ENCODE measurements at places on chromosomes 5 and 9.

- no peak for DNase-seq
These were observed 192.1 kb downstream of the SMC2 start for GRCh38 chr9:104286187-104286586.

DNA sequence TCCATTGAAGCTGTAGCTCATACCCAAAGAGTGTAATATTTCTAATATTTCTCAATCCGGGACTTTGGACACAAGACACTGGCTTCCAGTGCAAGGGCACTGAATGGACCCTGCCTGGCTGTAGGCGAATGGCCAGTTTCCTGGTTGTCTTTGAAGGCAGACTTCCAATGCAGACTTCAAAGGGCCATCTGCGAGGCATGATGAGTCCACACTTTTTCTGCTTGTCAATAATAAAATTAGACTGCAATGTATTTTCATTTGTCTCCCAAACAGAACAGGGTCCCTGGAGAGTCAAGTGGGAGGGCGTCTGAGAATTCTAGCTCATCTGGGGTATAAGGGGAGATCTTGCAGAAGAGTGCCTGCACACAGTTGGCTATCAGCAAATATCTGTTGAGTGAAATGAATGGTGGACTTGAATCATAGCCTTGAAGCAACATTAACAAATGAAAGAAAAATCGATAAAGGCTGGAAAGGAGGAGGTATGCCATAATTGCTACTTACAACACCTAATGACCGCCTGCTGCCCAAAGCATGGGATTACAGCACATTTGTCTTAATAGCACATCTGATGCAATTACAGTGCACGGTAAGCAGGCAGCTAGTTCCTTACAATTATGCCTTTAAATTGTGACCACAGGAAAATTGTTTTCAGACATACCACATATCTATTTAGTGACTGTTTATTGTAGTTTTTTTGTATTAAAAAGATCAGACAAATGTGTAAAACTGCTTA is 137.5 kb downstream of the ARHGEF28 start:
- no peak for DNase-seq

DNA sequence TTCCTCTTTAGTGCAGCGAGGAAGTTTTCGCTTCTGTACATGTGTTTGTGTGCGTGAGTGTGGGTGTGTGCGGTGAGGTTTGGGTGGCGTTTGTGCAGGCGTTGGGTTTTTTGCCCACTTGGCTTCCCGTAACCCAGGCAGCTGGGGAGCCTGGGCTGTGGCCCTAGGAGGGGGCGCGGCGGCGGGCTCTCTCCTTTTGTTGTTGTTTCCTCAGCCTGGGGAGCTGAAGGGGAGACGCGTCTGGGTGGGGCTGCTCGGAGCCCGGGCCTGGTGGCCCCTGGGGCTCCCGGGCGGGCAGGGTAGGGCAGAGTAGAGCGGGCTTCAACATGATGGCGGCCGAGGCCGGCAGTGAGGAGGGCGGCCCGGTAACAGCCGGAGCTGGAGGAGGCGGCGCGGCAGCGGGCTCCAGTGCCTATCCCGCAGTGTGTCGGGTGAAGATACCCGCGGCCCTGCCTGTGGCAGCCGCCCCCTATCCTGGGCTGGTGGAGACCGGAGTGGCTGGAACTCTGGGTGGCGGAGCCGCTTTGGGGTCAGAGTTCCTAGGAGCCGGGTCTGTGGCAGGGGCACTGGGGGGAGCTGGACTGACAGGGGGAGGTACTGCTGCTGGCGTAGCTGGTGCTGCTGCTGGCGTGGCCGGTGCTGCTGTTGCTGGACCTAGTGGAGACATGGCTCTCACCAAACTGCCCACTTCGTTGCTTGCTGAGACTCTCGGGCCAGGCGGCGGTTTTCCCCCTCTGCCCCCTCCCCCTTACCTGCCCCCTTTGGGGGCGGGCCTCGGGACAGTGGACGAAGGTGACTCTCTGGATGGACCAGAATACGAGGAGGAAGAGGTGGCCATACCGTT is 665 bp downstream of the RASA1 start:
- DNase-seq: peak; percentile 15

DNA sequence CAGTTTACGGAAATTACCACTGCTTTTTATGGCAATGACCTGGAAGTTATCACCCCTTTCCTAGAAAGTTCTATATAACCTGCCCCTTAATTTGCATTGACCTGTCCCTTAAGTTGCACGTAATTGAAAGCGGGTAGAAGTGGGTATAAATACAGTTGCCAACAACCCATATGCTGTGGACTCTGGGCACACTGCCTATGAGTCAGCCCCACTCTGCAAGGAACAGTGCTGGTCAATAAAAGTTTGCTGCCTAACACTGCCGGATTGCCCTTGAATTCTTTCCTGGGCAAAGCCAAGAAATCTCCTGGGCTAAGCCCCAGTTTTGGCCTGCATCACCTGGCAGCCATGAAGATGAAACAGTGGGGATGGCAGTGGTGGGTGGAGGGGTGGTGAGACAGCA is 23.9 kb upstream of the CLPTM1L start:
- no peak for DNase-seq

GRCh38 chr5:5419291-5420210 is 2.9 kb upstream of the ICE1 start:
- DNase-seq: peak; percentile 4
